ENCODE measurements at places on chromosomes 4 and X.

DNA sequence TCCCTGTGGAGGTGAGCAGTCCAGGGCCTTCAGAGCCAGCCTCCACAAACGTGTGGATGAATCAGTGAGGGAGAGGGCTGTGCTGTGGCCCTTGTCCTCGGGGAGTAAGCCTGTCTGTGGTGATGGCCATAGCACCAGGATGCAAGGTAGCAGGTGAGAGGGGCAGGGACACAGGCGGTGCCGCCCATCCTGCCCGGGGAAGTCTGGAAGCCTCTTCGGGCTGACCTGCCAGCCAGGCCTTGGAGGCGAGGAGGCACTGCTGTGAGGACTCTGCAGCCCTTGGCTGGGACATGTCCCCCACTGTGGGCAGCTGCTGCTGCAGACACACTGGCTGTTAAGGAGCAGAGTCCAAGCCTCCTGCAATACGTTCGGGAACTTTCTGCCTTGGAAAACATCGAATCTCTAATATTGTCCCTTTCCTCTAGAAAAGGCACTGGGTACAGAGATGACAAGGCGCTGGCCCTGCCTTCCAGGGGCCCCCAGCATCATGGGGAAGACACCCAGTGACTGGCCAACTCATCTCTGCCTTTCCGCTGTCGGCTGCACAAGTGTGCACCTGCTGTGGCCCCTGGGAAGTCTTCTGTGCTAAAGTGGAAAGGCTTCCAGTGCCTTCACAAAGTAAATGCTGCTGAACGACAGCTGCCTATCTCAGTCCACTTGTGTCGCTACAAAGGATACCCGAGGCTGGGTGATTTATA is 101.4 kb downstream of the ADRA2C start:
- DNase-seq, result no peak

DNA sequence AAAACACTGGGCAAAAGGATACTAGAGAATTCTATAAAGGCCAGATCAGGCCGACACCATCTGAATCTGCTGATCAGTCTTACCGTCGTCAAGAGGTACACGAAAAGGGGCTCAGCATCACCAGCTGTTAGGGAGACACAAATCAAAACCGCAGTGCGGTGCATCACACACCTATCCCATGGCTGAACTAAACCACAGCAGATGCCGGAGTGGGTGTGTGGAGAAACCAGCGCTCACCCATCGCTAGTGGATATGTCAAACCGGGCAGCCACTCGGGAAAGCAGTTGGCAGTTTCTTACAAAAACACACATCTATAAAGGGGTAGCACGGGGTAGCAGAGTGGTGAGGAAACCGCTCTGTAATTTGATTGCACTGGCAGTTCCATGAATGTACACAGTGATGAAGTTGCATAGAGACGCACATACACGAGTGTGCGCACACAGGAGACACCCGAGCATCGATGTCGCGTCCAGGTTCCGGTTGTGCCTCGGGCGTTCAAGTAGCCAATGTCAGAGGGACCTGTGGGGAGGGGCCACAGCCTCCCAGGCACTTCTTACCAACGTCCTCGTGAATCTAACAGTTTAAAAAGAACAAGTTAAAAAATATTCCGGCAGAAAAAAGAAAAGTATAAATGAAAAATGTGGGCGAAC is 23.1 kb upstream of the CCNQ start:
- DNase-seq, result no peak

GRCh38 chr4:118120120-118120760 is 86.0 kb downstream of the NDST3 start:
- no peak for DNase-seq

- peak; percentile 65 for DNase-seq
These were observed at the start of the genes CEP44 and FBXO8 for GRCh38 chr4:174283507-174284471. CEP44 (plus strand) TSS chr4:174283911; CDS start chr4:174299122, 15,211 bp downstream. FBXO8 (minus strand) TSS chr4:174283667; CDS start chr4:174263092, 20,575 bp downstream.

DNA sequence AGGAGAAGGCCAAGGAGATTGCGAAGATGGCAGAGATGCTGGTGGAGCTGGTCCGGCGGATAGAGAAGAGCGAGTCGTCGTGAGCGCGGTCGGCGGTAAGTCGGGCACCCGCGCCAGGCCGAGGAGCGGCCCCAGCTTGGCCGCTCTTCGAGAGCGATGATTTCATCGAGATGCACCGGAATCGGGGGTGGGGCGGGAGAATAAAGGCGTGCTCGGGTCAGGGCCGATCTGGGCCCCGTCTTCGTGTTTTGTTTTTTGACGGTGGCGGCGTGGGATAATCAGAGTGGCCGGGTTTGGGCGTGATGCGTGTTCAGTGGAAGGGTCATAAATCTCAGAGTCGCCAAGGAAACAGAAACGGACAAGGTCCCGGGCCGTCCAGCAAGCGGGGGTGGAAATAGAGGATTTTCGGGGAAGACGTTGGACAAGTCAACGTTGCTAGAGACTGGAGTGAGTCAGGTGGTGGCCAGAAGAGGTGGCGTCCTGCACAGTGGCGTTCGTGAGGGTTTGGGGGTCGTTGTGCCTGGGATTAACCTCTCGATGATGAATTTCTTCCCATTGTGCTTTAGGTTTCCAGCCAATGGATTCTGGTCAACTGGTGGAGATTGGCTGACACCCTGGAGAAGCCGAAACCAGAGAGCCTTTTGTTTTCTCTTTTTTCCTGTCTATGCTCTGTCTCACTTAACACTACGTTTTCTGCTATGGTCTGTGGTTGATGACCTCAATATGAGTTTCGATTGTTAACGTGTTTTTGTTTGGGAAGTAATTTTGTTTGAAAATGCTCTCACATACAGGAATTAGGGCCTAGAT is 882 bp downstream of the MRFAP1 start:
- peak; percentile 50 for DNase-seq

DNA sequence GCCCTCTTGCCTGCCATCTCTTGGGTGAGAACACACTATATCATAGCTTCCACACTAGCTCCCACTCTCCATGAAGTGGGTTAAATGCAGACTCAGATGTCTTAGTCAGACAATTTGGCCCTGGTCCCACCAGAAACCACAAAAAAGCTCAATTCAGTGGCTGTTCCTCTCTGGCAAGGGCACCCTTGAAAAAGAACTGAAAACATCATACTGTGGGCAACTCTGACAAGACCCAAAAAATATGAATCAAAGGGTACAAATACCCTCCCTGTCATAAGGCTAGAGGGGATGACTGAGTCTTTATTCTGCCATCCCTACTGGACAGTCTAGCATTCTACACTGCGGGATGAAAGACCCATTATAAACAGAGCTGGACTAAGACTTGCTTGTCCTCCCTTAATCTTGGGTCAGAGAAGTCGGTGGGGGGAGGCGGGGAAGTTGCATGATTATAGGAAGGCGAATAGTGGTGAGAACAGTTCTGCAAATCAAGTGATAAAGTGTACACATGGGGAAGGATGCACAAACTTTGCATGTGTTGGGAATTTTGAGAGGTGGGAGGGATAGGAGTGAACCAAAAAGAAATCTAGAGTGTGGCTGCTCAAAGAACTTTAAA is 172.1 kb downstream of the OPHN1 start:
- peak; percentile 3 for DNase-seq

GRCh38 chrX:138890491-138890890 is 179.0 kb upstream of the FGF13 start:
- DNase-seq, result no peak

DNA sequence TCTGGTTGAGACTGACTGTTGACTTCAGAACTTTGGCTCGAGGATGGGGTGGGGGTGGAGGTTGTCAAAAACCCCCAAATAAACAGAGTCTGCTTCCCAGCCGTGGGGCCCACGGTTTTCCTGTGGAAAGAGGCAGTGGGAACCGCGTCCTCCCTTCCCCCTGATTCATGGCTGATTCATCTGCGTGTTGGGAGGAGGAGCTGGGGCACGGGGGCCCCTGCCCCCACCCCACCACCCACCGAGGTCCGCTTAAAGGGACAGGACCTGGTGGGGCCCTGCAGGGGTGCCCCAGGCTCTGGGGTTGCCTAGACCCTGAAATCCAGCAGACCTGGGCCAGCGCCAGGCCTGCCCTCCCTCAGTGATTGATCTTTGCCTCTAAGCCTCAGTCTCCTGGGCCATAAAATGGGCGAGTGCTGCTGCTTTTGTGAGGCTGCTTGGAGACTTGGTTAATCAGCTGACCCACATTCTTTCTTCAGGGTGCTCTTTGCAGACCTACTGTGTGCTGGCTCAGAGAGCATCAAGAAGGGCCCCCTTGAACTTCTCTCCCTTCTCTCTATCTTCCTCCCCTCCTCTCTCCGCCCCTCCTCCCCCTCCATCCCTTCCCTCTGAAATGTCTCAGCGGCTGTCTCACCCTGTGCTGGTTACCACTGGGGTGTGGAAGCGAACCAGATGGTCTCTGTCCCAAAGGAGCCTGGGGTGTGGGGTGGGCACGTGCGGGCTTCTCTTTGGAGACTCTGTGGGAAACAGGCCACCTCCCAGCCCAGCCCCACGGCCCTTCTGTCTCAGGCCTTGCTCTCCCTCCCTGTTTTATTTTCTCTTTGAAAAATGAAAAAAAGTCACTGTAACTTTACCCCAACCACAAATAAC is 9.1 kb downstream of the HTRA3 start:
- no peak for DNase-seq

GRCh38 chr4:141658309-141658708 is 21.9 kb downstream of the IL15 start:
- DNase-seq, result no peak

DNA sequence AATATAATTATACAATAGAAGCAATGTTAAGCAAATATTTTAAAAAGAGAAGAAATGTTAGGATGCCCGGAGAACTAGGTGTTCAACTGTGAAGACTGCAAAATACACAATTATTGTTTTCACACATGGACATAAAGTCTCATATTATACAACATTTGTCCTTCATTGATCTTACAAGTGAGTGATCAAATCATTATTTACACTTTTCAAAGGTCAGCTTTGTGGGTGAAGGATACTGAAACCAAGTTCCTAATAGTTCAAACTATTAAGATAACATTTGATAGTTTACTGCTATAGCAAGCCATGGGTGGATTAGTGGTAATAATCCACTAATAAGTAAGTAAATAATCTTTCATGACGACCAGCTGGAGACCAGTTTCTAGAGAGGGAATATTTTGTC is 23.3 kb downstream of the CTSO start:
- no peak for DNase-seq

DNA sequence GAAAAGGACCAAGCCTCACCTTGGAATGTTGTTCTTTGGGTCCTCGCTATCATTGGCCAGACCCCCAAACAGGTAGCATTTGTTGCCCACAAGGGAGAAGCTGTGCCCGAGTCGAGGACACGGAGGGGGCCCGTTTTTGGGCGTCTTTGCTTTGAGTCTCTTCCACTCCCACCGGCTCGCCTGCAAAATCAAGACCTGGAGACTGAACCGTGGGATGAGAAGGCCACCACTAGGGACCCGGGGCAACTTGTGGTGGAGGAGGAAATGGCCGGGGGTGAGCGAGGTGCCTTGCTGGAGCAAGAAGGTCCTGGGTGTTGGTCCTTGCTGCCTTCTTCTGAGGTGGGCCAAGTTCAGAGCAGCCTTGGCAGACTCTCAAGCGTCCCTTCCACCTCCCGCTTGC is 7.5 kb downstream of the HCFC1 start:
- DNase-seq, result no peak

GRCh38 chr4:11424000-11424399 is 4.7 kb downstream of the HS3ST1 start:
- no peak for DNase-seq

DNA sequence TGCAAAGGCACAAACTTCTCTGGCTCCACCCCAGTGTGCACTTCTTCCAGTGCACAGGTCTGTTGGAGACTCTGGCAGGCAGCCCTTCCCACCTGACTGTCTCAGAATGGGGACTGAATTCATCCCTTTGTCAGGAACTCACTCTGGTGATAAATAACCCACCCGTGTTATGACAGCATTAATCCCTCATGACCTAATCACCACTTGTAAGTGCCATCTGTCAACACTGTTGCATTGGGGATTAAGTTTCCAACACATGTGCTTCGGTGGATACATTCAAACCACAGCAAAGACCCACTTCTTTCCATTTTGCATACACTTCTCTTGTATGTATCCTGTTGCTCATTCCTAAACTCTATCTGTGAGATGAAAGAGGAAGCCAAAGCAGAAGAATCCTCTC is 1002.9 kb upstream of the IGFBP7 start:
- DNase-seq, result no peak

GRCh38 chr4:153176938-153177337 is 27.3 kb upstream of the TRIM2 start:
- DNase-seq, result no peak

DNA sequence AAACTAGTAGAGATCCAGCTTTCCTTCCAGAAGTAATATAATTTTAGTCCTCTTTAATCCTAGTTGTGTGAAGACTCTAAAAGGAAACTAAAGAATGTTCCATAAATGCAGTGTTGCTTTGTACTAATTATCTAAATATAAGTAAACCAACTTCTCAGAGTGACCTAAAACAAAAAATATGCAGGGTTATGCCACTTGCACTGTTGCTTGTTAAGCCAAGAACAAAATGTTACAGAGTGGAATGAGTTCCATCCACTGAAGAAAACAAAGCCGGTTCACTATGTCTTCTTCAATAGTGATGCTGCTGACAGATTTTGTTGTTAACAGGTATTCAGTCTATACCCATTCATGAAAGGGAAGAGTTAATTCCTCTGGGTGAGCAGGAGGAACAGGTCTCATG is 252.0 kb upstream of the DIAPH2 start:
- DNase-seq, result no peak

GRCh38 chr4:17126321-17126966 is 228.0 kb upstream of the LDB2 start:
- no peak for DNase-seq

- no peak for DNase-seq
These were observed 20.4 kb upstream of the RHOXF1 start for GRCh38 chrX:120136128-120136527.

GRCh38 chrX:103311399-103311780 is 600 bp upstream of the BEX2 start:
- DNase-seq, result no peak

DNA sequence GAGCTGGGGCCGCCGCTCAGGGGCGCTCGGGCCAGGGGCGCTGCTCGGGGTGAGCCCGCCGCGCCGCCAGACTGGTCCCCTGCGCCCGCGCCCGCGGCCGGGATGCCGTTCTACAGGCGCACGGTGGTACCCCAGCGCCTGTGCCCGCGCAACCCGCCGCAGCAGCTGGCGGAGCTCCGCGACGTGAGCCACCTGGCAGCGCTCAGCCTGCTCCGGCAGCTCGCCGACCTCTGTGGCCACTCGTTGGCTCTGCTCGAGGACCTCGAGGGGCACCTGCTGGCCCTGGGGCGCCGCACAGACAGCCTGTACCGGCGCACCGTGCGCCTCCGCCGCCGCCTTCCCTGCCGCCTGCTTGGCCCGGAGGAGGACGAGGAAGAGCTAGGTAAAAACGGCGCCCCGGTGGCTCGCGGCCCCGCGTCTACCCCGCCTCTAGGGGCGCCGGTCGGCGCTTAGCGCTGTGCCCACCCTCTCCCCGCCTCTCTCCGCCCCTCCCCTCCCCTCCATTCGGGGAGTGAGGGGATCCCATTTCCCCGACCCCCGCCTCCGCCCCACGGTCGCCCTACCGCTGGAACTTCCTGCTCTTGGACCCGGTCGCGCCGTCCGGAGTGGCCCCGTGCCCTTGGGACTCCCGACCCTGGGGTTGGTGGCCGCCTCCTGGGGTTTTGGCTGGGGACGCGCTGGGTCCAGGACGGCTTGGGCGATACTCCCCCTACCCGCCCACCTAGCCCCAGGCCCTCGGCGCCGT is 513 bp downstream of the NHSL2 start:
- peak; percentile 13 for DNase-seq

DNA sequence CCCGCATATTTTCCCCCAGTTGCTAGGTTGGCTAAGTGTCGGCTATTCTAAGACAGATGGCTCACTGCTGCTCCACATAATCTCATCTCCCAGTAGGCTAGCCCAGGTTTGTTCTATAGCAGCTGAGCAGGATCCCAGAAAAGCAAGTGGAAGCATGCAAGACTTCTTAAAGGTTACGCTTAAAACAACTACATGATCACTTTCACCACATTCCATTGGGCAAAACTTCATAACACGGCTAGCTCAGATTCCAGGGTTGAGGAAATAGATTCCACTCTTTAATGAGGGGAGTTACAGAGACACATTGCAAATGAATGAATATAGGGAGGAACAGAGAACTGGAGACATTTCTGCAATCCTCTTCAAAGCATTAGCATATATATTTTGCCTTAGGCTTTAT is 12.9 kb upstream of the RAB33B start:
- DNase-seq, result no peak

Data from body of pancreas (tissue), 4 donors.